PC-9 (cell line): ENCODE measurements at places on chromosomes 3 and 15. TPM values are rescaled to one million over a fixed set of nuclear protein-coding genes. Genes with fewer than 3 reads are reported as not detected.

DNA sequence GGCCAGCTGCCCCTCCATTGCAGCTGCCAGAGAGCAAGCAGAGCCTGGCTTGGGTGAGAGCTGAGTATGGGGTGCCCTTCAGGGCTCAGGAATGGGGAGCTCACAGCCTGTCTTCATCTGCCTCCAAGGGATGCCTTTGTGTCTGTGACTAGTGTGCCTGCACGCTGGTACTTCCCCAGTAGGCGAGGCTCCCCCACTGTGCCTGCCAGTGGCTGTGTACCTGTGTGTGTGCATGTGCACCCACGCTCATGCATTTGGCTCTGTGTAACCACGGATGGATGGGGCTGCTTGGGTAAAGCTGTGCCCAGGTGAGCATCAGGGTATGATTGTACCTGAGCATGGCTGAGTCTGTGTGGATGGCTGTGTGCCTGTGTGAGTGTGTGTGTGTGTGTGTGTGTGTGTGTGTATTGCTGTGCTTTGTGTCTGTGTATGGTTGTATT, 2.3 kb upstream of the GRM2 start:
- DNase-seq = no peak

DNA sequence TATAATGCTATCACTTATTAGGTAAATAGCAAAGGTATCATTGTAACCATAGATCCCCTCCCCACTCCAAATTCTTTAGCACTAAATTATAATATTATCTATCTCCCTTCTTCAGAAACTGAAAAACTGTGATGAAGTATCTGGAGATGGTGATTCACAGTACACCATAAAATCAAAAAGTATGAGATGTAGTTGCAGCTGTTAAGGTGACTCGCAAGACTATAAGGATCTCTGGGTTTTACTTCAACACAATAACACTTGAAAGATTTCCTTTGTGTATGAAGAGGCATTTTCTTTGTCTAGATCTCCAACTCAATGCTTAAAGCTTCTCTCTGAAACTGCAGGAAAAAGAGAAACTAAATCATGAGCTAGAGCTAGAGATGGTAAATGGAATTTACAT, 46.9 kb downstream of the IFT57 start:
- no peak for DNase-seq

DNA sequence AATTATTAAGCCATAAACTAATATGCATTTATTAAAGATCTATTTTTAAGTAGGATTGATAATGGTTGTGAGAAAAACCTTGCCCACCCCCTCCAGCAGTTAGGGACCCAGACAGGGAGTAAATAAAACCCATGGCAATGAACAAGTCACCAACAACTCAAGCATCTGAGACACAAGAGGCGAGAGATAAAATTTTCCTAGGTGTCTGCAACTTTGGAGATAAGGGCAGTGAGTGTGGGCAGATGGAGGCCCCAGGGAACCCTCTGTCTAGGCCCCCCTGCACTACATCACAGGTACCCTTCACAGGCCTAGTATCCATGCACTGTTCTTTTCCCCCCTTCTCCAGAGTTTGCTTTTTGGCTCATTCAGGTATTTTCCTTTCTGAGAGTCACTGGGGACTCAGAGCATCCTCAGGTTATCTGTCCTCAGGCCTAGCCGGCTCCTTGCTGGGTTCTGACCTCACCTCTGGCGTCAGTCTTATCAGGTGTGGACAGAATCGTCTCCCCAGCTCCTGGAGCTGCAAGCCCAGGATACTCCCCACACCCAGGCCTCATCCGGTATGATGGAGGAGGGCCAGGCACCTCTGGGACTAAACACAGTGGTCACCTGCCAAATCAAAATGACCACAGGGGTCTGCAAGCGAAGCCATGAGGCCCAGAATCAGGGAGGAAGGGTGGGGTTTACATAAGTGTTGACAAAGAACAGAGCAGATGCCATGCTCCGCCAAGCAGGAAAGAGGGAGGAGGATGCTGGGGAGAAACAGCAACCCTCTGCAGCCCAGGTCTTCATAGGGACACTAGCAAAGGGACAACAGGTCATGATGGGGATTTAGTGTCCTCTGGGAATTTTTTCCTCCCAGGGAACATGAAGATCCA, 50.4 kb downstream of the CCNL1 start:
- DNase-seq = no peak

DNA sequence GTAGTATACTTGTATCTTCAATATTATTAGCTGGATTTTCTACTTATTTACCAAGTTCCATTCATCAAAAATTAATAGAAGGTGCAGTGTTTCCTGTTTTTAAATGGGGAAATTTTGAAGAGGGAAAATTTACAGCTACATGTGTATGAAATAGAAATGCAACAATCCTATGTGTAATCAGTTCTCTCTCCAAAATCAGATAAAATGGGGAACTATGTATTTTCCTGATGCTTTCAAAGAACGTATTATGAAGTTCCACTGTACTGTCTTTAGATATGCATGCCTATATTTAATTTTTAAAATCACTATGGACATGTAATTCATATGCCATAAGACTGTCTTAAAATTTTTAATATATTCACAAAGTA, 43.4 kb downstream of the DCUN1D1 start:
- no peak for DNase-seq

DNA sequence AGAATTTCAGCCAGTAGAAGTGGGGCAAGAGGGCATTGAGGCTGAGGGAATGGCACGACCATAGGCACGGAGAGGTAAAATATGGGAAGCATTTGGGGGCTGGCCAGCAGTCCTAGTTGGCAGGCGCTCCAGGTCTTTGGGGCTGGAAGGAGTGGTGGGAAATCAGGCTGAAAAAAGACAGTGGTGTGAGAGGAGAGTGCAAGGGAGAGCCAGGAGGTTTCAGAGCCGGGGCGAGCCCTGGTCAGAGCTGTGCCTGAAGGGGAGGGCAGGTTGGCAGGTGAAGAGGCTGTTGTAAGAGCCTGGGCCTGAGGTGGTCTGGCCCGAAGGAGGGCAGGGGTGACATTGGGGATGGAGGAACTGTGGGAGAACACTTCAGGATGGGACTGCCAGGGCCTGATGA, 1.6 kb upstream of the IDH3A start:
- no peak for DNase-seq

- DNase-seq = no peak
These were observed 40.4 kb downstream of the GOLGA6A start for GRCh38 chr15:74041777-74042435.

DNA sequence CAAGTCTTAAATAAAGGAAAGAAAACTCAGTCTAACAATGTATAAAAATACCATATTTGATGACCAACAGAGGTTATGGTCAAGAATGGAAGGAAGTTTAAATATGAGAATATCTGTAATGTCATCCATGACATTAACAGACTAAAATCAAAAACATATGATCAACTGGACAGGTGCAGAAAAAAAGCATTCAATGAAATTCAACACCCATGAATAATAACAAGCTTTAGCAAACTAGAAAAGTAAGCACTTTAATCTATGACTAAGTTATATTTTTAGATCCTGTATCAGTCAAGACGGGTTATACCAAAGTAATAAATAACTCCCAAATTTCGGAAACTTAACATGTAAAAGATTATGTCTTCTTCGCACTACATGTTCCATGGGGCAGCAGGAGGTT, 61.8 kb downstream of the CFAP20DC start:
- DNase-seq = no peak

DNA sequence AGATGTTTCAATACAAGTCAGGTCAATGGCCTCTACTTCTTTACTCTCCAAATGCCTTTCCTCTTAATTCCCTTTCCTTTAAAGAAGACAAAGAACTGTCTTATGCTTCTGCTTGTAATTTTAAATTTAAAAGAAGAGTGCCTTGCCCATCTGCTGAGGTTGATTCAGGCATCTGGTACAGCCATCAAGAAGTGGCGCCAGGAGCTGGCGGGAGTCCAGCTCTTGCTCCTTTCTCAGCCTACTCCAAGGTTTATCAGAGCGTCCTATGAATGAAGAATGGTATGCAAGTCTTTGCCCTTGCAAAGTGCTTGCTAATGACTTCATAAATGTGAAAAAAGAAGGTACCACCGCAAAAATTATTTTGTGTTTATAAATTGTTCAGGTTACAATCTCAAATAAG, 294.6 kb upstream of the TGFBR2 start:
- no peak for DNase-seq

DNA sequence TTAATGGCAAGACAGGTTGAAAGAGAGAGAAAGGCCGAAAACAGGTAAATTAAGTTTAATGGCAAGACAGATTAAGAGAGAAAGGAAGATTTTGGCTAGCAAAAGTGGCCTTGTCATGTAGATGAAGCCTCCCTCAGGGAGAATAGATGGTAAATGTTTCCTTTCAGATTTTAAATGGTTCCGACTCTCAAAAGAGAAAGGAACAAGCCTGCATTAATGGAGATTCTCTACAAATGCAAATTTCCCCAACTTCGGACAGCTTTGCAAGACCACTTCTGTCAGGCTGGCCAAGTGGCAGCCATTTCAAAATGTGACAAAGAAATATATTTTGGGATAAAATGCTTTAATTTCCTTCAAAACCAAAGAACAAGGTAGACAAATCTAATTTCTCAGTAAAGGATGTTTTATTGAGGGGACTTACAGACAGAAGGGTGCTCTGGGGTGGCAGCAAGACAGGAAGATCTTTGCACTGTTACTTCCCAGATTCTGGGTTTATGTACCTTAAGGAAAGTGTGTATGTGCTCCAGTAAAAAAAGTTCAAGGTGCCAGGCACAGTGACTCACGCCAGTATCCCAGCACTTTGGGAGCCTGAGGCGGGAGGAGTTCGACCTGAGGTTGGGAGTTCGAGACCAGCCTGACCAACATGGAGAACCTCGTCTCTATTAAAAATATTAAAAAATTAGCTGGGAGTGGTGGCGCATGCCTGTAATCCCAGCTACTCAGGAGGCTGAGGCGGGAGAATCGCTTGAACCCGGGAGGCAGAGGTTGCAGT, 626.3 kb upstream of the NAALADL2 start:
- no peak for DNase-seq

DNA sequence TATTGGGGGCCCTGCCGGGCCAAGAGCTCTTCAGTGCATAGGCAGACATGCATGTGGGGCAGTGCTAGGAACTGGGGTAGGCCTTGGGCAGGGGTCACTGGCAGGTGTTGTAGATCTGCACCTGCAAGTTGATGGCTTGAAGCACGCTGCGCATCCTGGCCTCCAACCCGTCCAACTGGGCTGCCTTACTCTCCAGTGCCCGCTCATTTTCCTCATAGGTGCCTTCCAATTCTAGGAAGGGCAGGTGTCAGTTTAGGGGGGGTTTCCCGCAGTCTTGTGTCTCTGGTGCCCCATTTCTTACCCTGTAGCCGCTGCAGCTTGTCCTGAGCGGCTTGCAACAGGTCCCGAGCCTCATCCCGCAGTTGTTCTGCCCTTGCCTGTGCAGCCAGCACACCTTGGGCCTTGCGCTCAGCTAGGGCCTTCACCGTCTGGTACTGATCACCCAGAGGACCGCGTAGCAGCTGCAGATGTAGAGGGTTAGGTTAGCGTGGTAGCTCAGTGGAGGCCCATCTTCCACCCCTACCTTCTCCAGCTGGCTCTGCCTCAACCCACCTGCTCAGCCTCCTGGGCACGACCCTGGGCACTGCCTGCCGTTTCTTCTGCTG, 611 bp upstream of the USP19 start:
- no peak for DNase-seq

- peak; percentile 56 for DNase-seq
These were observed 19.0 kb downstream of the USP13 start for GRCh38 chr3:179671747-179672242.

DNA sequence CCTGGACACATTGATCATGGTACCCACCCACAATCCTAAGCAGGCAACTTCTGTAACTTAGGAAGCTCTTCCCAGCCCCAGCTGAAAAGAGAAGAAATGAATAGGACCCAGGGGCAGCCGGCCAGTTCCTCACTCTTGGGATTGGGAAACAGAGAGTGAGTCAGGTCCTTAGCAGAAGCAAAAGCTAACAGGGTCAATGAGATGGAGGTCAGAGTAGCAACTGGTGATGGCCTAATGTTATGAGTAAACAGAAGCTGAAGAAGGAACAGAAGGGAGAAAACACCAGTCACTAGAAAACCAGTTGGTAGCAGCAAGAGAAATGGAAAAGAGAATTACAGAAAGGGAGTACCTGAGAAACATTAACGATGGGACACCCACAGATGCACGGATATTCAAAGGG, 20.0 kb downstream of the RIOX2 start:
- DNase-seq = peak; percentile 26

GRCh38 chr3:21435871-21436270, 315.1 kb downstream of the ZNF385D start:
- no peak for DNase-seq

- no peak for DNase-seq
These were observed 46.0 kb downstream of the ANP32A start for GRCh38 chr15:68774521-68775235.

DNA sequence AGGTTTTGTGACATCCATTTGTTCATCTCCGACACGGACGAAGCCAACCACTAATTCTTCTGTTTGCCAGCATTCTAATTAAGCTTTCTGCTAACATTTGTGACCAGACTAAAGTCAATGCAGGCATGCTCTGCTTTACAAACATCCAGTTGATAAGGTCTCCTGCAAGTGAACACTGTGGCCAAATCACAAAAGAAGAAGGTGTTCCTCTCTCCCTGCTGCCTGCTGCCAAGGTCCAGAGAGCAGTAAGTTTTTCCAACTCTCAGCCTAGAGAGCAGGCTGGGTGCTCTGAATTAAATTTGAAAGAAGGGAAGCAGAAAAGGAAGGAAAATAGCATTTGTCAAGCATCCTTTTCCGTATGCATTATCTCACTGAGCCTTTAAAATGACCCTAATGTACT, 133.6 kb downstream of the ATP8B4 start:
- DNase-seq = no peak

- no peak for DNase-seq
These were observed 32.0 kb downstream of the TRPM1 start for GRCh38 chr15:31069360-31070000.

DNA sequence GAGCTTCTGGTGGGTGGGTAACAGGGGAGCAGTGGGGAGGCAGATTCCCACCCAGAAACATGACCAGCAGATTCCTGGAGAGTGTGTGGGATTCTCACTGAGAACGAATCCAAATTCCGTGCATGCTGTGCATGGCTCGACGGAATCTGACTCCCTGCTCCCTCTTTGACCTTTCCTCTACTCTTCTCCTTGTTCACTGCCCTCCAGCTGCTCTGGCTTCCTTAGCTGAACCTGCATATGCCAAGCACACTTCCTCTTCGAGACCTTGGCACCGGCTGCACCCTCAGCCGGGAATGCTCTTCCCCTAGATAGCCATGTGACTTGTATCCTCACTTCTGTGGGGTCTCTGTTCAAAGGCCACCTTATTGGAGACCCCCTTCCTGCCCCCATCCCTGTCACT, 6.3 kb downstream of the INSYN1 start:
- no peak for DNase-seq

GRCh38 chr3:69072928-69073327, 7.2 kb downstream of the UBA3 start:
- DNase-seq = no peak

GRCh38 chr15:62483814-62484213, 318.7 kb upstream of the C2CD4B start:
- no peak for DNase-seq

WDR53 gene
- total RNA-seq = 33.5 and 34.8 TPM in 2 replicates

ADAMTS7 gene
- total RNA-seq = 1.3 and 1.9 TPM in 2 replicates

ACKR4 gene
- not detected in 2 replicates for total RNA-seq

FBXO40 gene
- total RNA-seq = not detected in 2 replicates

TMCO5A gene
- 0.35 TPM in 1 of 2 replicates, not detected in the other for total RNA-seq

FETUB gene
- not detected in 2 replicates for total RNA-seq

CCR9 gene
- not detected in 2 replicates for total RNA-seq

SLC24A1 gene
- 22.5 and 32.4 TPM in 2 replicates for total RNA-seq

LRRFIP2 gene
- total RNA-seq = 34.5 and 40.2 TPM in 2 replicates

LRRC31 gene
- not detected in 2 replicates for total RNA-seq

CIAO2A gene
- total RNA-seq = 72.1 and 76.3 TPM in 2 replicates

SLC35G2 gene
- total RNA-seq = 3.1 and 5.0 TPM in 2 replicates

HDC gene
- not detected in 2 replicates for total RNA-seq

NR2E3 gene
- 1.5 and 2.1 TPM in 2 replicates for total RNA-seq

AHSG gene
- total RNA-seq = not detected in 2 replicates
